CD4-positive, alpha-beta T cell (primary cell): ENCODE measurements at places on chromosomes 4 and X.

DNA sequence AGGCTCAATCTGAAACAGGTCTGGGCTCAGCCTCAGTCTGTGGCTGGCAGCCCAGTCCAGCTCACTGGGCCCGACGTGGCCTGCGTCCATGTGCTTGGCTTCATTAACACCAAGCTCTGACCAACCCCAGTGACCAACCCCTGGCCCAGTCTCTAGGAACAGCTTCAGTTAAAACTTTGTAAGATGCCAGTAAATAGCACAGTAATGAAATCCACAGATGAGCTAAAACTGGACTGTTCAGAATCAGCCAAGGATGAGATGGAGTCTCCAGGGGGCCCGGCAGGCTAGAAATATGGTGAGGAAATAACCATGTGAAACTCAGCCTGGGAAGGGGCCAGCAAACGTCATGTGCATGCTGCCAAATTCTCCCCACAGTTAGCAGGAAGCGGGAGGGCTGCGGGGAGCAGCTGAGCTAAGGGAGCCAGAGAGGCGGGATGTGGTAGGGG lies 37.1 kb upstream of the XPNPEP2 start:
- no peak overlapping the region for H3K4me3 ChIP-seq
- H3K27ac ChIP-seq, result no peak overlapping the region
- H3K27me3 ChIP-seq, result no peaks in the 10 kb centered on the region
- H3K4me1 ChIP-seq, result no peaks in the 10 kb centered on the region

DNA sequence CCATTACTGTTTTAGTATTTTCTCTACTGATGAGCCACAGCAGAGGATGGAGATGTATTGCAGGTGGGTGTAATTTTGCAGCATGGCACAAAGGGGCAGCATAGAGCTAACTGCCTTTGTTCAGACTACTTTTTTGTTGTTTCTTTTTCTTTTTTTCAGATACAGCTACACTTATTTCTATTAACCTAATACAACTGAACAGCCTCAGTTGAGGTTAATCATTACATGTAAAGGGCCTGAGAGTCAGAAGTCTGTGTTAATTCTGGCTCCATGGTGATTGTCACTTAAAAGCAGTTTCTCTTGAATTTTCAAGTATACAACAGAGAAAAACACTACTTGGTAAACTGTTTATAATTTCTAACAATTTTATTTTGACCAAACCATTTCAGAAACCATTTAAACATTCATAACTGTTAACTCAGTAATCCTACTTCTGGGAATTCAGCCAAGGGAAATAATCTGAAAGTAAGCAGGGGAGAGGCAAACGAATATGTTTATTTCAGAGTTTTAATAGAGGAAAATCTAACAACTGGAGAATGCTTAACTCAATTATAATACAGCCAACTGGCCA lies 13.9 kb upstream of the PPEF2 start:
- peaks cover 53% of the 10 kb centered on the region for H3K36me3 ChIP-seq
- H3K27ac ChIP-seq, result no peak overlapping the region

GRCh38 chr4:40728333-40728732 lies 21.4 kb upstream of the NSUN7 start:
- H3K36me3 ChIP-seq, result no peaks in the 10 kb centered on the region
- peaks cover 2% of the 10 kb centered on the region for H3K4me1 ChIP-seq
- DNase-seq, result no peak
- H3K27me3 ChIP-seq, result no peaks in the 10 kb centered on the region

GRCh38 chrX:97494756-97495372 lies 611.2 kb downstream of the RPA4 start:
- H3K4me3 ChIP-seq, result no peak overlapping the region
- H3K27me3 ChIP-seq, result no peaks in the 10 kb centered on the region
- no peak for DNase-seq
- no peak overlapping the region for H3K27ac ChIP-seq

- H3K4me1 ChIP-seq, result no peaks in the 10 kb centered on the region
- no peak for DNase-seq
- no peak overlapping the region for H3K27ac ChIP-seq
- no peak overlapping the region for H3K4me3 ChIP-seq
- no peaks in the 10 kb centered on the region for H3K36me3 ChIP-seq
These were observed 287.0 kb downstream of the ARHGAP24 start for GRCh38 chr4:85761803-85762528.
